CD4-positive, alpha-beta T cell treated with Interleukin-17A for 1 hour (primary cell): ENCODE measurements at places on chromosomes 5 and 9.

DNA sequence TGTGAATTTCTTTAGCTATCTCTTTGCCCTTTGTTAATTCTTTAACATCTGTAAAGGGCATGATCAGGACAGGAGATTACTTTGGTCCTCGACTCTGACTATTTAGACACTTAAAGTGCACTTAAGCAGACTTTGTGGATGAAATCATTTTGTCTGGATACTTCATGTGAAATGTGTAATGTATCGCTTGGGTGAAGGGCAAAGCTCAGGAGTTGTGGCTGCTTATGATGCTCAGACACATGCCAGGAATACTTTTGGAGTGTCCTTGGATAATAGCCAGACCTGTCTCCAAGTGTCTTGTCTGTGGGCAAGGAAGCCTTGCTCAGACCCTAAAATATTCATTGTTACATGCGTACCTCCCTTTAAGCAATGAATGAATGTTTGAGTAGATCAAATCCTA lies 87.8 kb downstream of the RAI14 start:
- DNase-seq: no peak

DNA sequence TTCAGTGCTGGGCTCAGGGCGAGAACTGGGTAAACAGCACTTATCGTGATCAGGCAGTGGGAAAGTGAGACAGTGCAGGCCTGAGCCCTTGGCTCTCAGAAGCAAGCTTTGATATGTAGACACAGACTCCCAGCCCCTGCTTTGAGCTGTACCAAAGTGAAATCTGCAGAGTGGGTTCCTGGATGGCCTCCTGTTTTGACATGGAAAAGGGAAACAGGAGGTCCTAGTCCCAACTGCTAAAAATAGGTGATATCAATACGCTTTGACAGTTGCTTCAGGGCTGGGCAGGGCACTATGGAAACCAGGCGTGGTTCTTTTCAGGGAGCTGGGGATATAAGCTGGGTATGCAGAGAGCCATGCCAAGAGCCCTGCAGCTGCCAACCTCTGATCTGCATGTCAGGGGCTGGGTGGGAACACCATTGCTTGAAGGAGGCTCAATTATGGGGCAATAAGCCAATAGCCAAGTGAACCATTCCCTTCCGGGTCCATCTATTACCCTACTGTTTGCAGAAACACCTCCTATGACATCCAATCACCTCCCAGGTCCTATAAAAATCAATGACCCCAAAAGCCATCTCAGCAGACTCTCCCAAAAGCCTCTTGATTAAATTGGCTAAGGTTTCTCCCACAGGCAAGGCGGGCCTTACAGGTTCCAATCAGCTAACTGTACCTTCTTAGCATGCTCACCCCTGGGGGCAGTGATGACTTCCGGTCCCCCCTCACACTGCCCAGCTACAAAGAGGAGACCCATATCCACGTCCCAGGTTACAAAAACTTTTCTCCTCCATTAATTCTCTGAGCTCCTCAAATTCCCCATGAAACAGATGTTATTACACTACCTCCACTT lies 45.8 kb downstream of the EPB41L4B start:
- no peak for DNase-seq

DNA sequence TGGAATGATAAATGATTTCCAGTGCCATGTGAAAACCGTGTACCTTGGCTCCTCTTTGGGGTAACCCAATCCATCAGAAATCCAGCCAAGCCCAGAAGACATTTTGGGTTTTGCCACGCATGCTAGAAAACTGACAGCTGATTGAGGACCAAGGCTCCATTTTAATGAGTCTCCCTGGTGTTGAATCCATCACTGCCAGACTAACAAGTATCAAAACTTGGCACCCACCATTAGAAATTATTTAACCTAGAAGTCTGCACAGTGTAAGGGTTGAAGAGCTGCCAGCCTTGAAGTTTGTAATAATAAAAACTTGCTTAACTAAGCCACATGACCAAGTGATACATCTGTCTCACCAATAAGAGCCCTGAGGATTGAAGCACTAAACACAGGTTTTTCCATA lies 369.9 kb downstream of the DNAH5 start:
- DNase-seq: no peak

- no peak for DNase-seq
Observed at GRCh38 chr5:120449501-120449900, 14.6 kb upstream of the PRR16 start.
